Myometrial cell (primary cell): ENCODE measurements at places on chromosomes 6 and 20. TPM values are rescaled to one million over a fixed set of nuclear protein-coding genes. Genes with fewer than 3 reads are reported as not detected.

Gene CST1
- not detected in 2 replicates for total RNA-seq

Gene HS3ST5
- under 0.01 TPM in 1 of 2 replicates, not detected in the other for total RNA-seq

Gene CTSZ
- 119 and 155 TPM in 2 replicates for total RNA-seq

Gene DEFB132
- total RNA-seq = not detected in 2 replicates

Gene IMPG1
- total RNA-seq = not detected in 2 replicates

Gene C6orf163
- total RNA-seq = 0.35 TPM in 1 of 2 replicates, not detected in the other

Gene PRR18
- total RNA-seq = not detected in 2 replicates

Gene CBLN4
- not detected in 2 replicates for total RNA-seq

Gene LST1
- total RNA-seq = not detected in 2 replicates

Gene HUS1B
- not detected in 2 replicates for total RNA-seq

Gene FOXA2
- not detected in 2 replicates for total RNA-seq

Gene EPPIN
- not detected in 2 replicates for total RNA-seq

Gene UBD
- not detected in 2 replicates for total RNA-seq

Gene RIMS4
- total RNA-seq = not detected in 2 replicates

Gene NRN1
- total RNA-seq = not detected in 2 replicates

Gene OXT
- not detected in 2 replicates for total RNA-seq

Gene SIRPB2
- not detected in 2 replicates for total RNA-seq

Gene TEAD3
- 23.6 and 27.5 TPM in 2 replicates for total RNA-seq

Gene SLC17A3
- total RNA-seq = not detected in 2 replicates

Gene HLA-DQB1
- total RNA-seq = not detected in 2 replicates

Gene HLA-F
- 4.6 and 12.6 TPM in 2 replicates for total RNA-seq

Gene SLC2A4RG
- 49.3 and 69.3 TPM in 2 replicates for total RNA-seq

Gene WASF1
- 4.6 and 9.7 TPM in 2 replicates for total RNA-seq

Gene PPP1R3G
- total RNA-seq = 1.6 and 2.3 TPM in 2 replicates

Gene SLC35D3
- not detected in 2 replicates for total RNA-seq

Gene ZNF311
- 0.29 and 1.2 TPM in 2 replicates for total RNA-seq

Gene CALHM6
- total RNA-seq = not detected in 2 replicates

Gene CGA
- total RNA-seq = 1.7 and 4.6 TPM in 2 replicates

Gene PDE7B
- 3.7 and 4.0 TPM in 2 replicates for total RNA-seq

Gene C20orf202
- total RNA-seq = not detected in 2 replicates

Gene MATN4
- total RNA-seq = not detected in 2 replicates

Gene CPXM1
- 6.4 and 10.1 TPM in 2 replicates for total RNA-seq

Gene GPR63
- 1.1 and 1.2 TPM in 2 replicates for total RNA-seq
